ENCODE measurements at places on chromosomes 5 and 9.

- DNase-seq = no peak
These were observed 40.2 kb downstream of the ACO1 start for GRCh38 chr9:32424616-32425015.

- DNase-seq = no peak
These were observed 13.8 kb upstream of the NKD2 start for GRCh38 chr5:994821-995220.

DNA sequence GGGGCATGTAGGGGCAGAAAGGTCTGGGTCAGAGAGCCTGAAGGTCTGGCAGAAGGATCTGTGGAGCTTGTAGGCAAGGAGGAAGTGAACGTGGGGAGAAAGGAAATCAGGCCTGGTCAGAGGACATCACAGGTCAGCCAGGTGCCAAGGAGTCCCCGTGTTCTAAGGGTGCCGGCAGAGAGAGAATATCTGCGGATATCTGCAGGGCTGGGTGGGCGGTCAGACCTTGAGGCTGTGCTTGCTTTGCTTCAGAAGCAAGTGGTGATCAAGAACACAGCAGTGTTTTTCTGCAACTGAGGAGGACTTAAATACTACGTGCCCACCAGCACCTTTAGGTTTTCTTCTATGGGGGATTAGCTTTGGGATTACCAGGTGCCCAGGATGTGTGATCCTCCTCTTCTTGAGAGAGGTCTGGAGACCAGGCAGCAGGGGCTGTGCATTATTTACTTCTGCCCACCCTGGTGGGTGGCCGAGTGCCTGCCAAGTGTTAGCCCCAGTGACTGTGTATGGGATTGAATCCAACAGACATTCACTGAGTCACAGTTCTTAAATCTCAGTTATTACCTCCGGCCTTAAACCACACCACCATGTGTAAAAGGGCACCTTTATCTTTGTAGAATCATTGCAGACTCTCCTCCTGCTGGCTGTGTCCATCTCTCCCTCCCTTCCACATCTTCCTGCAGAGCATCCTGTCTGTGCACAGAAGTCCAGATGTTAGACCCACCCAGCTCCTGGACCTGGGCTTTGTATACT lies 12.5 kb upstream of the SHB start:
- DNase-seq = no peak

GRCh38 chr5:4802044-4802443 lies 338.1 kb upstream of the ADAMTS16 start:
- DNase-seq = no peak

GRCh38 chr9:112360047-112360804 lies 19.7 kb upstream of the HSDL2 start:
- no peak for DNase-seq

GRCh38 chr9:71928376-71928775 lies 16.9 kb downstream of the C9orf85 start:
- DNase-seq = no peak

DNA sequence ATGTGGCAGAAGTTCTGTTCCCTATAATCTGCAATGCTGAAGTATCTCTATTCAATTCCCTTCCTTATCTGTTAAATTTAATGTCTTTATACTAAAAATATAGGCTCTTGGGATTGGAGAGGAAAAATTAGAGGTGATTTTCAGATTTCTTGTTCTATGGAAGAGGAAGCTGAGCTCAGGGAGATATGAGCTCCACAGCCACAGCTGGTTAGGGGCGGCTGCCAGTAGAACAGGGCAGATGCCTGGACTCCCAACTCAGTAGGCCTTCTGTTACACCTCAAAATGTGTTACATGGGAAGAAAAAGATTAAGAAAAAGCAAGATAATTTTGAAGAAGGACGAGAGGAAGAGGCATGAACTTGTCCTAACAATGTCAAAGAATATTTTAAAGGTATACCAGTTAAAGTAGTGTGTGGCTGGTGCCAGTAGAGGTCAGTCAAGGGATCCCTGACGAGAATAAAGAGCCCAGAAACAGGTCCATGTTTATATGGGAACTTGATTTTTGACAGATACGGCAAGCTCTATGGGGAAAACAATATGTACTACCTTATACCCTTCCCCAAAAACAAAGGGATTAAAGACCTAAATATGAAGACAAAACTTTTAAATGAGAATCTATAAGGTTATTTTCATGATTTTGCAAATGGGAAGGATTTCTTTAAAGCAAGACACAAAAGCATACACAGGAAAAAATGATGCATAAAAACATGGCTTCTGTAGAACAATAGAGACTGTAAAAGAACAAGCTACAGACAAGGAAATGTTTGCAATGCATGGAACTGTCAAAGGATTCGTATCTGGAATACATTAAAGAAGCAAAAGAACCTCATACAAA lies 28.7 kb downstream of the DNAJC21 start:
- DNase-seq = peak; percentile 56

DNA sequence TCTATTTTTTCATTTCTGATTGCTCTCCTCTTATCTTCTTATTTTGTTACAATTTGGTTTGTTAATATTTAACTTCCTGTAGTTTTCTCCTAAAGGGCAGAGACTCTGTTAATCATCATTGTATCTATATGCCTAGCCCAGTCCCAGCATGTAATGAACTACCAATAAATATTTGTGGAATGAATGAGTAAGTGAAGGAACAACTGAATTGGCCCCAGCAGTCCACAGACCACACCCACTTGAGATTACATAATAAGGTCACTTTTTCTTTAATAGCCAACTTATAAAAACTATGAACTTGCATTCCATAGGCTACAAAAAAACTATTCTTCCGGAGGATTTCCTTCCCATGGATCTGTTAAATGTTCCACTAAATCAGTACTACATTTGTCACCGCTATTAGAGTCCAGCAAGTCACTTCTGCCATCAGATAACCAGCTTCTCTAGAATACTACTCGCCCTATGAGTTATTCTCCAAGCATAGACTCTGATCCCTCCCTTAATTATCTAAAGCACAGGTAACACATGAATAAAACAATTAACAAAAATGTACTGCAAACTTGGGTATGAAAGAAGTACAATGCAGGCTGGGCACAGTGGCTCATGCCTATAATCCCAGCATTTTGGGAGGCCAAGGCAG lies 27.5 kb upstream of the TNPO1 start:
- peak; percentile 31 for DNase-seq

GRCh38 chr5:78908173-78909061 lies 76.7 kb downstream of the ARSB start:
- no peak for DNase-seq

- no peak for DNase-seq
These were observed 100.4 kb upstream of the SEMA6A start for GRCh38 chr5:116674881-116675625.

GRCh38 chr5:2178071-2178477 lies 295.3 kb upstream of the IRX4 start:
- no peak for DNase-seq

DNA sequence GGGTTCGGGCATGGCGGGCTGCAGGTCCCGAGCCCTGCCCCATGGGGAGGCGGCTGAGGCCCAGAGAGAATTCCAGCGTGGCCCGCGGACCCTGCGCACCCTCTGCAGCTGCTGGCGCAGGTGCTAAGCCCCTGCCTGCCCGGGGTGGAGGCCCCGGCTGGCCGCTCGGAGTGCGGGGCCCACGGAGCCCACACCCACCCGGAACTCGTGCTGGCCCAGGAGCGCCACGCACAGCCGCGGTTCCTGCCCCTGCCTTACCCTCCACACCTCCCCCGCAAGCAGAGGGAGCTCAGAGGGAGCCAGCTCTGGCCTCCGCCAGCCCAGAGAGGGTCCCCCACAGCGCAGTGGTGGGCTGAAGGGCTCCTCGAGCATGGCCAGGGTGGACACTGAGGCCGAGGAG lies 75.3 kb downstream of the MRPS30 start:
- no peak for DNase-seq

DNA sequence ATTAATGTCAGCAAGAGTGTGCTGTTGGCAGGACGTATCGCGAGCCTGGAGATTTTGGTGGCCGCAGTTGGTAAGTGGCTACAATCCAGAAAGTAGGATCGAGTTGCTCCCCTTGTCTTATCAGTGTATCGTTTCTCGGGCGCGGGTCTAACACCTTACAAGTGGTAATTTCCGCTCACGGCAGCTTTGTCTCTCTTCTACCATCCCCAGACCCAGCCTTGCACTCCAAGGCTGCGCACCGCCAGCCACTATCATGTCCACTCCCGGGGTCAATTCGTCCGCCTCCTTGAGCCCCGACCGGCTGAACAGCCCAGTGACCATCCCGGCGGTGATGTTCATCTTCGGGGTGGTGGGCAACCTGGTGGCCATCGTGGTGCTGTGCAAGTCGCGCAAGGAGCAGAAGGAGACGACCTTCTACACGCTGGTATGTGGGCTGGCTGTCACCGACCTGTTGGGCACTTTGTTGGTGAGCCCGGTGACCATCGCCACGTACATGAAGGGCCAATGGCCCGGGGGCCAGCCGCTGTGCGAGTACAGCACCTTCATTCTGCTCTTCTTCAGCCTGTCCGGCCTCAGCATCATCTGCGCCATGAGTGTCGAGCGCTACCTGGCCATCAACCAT lies 1.1 kb downstream of the PTGER4 start:
- DNase-seq = no peak

GRCh38 chr5:120358949-120359348 lies 105.2 kb upstream of the PRR16 start:
- no peak for DNase-seq

DNA sequence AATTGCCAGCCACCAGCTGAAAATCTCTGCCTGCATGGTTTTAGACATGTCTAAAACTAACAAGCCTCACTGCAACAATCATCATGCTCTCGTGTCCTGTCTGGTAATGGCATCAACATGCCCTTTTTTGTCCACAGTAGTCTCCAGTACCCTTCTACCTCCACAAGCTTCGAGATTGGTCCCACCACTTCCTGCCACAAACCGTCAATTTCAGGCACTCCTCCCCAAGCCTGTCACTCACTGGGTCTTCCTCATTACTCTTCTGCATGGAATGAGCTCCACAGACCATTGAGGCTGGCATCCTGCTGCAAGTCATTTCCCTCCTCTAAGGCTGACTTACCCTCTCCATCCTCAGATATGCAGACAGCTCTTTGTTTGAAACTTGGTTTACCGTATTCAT lies 9.0 kb downstream of the LPAR1 start:
- DNase-seq = no peak

GRCh38 chr5:152704286-152704685 lies 299.2 kb upstream of the NMUR2 start:
- no peak for DNase-seq

GRCh38 chr9:138073408-138073807 lies 195.8 kb downstream of the CACNA1B start:
- no peak for DNase-seq

- no peak for DNase-seq
These were observed 56.4 kb upstream of the NEURL1B start for GRCh38 chr5:172584638-172585037.

DNA sequence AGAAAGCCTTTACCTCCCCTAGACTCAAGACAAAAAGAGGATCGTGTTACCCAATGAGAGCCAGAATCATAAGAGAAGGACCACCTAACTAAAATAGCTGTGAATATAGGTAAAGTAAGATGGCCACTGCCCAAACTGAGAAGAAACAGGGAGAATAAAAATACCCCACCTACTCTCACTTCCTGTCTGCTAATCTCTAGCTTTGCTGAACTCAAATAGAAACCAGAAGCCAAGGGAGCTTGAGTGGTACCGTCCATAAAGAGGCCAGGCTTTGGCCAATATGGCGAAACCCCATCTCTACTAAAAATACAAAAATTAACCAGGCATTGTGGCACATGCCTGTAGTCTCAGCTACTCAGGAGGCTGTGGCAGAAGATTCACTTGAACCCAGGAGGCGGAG lies 123.0 kb upstream of the FST start:
- DNase-seq = no peak

GRCh38 chr5:66339896-66340295 lies 195.8 kb downstream of the SREK1 start:
- no peak for DNase-seq

DNA sequence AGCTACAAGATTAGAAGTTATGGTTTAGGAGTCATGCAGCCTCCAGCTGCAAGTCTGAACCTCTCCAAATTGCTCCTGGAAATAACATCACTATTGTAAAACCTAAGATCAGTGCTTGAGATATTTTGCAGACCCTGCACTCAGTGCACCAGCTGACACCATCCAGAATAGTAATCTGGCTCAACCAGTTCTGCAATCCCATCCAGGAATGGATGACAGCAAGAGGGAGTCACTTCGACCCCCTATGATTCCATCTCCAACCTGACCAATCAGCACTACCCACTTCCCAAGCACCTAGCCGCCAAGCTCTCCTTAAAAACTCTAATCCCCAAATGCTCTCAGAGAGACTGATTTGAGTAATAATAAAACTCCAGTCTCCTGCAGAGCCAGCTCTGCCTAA lies 37.9 kb upstream of the NR4A3 start:
- DNase-seq = no peak

GRCh38 chr5:145697251-145697990 lies 137.7 kb downstream of the PRELID2 start:
- DNase-seq = peak; percentile 55

DNA sequence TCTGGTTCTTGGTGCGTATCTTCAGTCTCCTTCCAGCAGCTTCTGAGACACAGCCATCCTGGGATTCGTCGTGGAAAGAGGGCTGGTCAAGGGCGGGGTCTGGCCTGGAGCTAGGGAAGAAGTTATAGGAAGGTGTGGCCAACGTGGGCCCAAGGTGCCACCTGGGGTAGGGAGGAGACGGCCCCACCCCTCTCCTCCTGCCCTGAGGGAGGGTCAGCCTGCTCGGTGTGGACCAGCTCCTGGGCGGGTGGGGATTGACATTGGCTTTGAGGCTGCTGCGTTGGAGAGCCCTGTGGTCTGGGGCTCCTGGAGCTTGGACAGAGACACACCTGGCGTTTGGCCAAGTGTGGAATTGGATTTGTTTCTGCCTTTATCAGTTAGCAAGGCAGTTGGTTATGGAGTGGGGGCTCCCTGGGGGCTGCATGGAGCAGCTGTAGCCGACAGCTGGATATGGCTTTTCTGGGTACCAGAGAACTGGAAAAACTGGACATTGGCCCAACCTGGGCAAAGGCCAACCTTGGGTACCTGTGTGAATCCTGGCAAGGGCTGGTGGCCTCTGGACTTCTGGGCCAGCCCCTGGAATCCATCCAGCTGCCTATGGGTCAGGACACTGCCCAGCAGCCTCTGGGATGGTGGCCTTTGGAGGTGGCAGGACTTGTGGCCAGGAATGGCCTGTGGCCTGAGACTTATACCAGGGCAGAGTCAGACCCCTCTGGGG lies 75.7 kb upstream of the PPP1R26 start:
- no peak for DNase-seq

- no peak for DNase-seq
These were observed 99.5 kb downstream of the FBXW11 start for GRCh38 chr5:171906703-171907590.

All from HT-29 (cell line).